ENCODE measurements at places on chromosomes 1 and 21.

- DNase-seq: no peak
These were observed 66.6 kb downstream of the HMGB4 start for GRCh38 chr1:33930346-33931110.

DNA sequence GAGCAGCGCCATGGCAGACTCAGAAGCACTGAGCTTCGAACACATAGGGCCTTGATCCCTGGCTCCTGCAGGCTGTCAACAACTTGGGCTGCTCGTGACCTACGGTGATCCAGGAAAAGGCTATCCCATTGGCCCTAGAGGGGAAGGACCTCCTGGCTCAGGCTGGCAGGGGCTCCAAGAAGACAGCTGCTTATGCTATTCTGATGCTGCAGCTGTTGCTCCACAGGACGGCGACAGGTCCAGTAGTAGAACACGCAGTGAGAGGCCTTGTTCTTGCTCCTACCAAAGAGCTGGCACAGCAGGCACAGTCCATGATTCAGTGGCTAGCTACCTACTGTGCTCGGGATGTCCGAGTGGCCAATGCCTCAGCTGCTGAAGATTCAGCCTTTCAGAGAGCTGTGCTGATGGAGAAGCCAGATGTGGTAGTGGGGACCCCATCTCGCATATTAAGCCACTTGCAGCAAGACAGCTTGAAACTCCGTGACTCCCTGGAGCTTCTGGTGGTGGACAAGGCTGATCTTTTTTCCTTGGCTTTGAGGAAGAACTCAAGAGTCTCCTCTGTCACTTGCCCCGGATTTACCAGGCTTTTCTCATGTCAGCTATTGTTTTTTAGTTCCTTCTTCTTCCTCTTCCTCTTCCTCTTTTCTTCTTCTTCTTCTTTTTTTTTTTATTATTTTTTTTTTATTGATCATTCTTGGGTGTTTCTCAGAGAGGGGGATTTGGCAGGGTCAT is 18.9 kb downstream of the ITLN2 start:
- no peak for DNase-seq

- no peak for DNase-seq
These were observed 1.1 kb upstream of the THEM5 start for GRCh38 chr1:151854658-151855057.

DNA sequence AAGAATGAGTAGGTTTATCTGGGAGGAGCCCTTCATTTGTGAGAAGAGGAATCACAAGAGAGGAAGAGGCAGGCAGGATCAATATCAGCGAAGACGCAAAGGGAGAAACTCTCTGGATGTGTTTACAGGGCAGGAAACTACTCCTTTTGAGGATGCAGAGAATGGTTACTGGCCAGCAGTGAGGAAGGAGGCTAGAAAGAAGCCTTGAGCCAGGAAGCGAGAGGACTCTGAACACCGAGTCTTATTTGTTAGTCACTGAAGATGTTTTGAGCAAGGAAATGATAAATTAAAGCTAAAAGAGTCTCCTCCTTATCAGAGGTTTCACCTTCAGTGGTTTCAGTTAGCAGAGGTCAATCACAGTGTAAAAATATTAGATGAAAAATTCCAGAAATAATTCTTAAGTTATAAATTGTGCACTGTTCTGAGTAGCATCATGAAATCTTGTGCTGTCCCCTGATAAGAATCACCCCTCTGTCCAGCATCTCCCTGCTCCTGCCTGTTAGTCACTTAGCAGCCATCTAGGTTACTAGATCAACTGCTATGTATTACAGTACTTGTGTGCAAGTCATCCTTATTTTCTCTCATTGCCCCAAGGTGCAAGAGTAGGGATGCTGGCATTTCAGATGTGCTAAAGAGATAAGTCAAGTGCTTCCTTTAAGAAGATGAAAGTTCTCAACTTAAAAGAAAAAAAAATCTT is 43.5 kb downstream of the WLS start:
- no peak for DNase-seq

GRCh38 chr1:14778898-14779865 is 180.7 kb downstream of the KAZN start:
- peak; percentile 3 for DNase-seq

DNA sequence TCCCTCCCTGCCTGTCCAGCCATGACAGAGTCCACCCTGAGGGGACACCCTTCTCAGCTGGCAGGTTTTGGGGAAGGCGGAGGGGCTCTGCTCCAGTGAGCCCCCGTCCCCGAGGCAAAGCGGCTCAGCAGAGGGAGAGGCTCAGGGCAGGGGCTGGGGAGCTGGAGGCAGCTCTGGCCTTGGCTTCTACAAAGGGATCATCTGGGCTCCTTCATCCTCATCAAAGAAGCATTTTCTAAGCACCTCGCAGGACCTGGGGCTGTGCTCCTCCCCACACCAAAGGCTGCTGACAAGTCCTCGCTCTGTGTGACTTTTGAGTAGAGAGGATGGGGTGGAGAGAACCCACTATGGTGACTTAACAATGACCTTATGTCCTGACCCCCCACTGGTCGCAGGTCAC is 21.0 kb upstream of the CLSTN1 start:
- no peak for DNase-seq

DNA sequence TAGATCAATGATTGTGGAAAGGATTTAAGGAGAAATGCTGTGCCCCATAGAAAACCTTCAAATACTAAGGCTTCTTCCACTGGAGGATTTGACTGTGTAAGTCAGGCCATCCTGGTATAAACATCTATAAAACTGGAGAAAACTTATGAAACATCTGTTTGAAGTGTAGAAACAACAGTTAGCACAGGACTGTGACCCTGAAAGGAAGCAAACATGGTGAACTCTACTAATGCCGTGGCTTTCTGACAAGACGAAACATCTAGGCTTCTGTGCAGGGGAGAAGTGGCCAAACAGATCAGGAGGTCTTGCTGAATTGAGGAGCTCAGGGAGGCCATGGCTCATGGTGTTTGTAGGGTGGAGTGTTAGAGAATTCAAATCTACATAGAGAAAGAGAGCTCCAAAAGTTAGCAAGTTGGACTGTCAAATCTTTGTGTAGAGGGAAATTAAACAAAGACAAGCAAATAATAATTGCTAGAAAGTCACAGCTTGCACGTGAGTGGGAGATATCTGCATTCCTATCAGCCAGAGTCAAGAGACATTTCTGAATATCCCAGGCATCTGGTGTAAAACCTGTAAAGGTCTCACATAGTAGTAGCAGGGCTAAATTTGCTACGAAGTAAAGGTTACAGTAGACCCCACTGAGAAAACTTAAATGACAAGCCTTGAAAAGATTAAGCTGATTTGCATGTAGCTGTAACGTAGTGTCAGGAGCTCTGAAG is 566.8 kb upstream of the B3GALT2 start:
- no peak for DNase-seq

DNA sequence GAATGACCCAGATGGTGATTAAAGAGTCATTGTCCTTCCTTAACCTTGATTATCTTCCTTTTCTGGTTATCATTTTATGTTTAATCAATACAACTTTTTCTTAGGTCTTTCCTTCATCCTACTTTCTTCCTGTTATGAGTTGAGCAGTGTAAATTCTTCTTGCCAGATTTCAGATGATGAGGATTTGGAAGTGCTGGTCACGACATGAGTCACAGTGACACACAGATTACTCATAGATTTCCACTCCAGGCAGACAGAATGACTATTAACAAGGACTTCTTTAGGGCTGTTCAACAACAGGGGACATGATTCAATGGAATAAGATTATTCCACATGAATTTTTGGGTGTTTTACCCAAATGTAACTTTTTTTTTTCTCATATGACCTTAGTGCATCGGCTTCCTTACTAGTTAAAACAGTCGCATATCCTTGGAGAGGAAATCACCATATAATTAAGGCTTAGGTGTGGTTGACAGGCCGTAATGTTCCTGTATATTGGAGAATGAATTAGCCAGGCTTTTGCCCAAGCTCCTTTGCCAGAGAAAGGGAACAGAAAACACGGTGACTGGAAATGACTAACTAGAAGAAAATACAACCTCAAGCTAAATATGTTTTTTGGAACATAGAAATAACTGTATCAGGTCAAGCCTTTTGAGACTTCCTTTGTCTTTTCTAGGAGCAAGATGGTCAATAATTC is 44.2 kb downstream of the PRRX1 start:
- DNase-seq: no peak

DNA sequence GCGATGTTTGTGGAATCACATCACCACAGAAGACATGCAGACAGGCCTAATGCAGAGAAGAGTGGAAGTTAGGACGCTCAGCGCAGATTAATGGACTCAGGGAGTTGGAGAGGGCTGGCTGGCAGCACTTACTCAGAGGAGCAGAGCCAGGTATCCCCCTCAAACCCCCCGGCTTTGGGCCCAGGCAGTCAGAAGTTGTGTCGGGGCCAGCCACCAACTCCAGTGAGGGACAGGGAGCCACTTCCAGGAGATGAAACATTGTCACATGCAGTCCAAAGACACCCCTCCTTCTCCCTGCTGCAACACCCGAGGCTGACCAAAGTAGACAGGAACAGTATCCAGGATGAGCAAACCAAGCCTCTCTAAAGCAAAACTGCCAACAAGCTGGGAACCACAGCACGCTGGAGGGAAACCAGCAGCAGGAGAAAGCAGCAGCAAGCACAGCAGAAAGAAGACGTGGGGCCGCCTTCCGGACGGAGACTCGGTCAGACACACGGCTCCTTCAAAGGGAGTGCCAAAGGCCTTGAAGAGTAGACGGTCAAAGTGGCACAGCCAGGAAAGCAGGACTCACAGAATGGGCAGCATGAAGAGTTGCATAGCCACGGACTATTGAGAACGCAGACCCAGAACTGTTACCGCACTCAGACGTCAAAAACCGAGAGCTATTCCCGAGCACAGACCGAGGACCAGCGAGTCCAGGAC is 149.3 kb downstream of the PCBP3 start:
- no peak for DNase-seq

- DNase-seq: no peak
These were observed 11.4 kb downstream of the GLUL start for GRCh38 chr1:182380199-182380598.

- DNase-seq: no peak
These were observed 95.7 kb upstream of the C1orf105 start for GRCh38 chr1:172324761-172325160.

GRCh38 chr1:216890871-216891270 is 167.6 kb upstream of the ESRRG start:
- DNase-seq: no peak

DNA sequence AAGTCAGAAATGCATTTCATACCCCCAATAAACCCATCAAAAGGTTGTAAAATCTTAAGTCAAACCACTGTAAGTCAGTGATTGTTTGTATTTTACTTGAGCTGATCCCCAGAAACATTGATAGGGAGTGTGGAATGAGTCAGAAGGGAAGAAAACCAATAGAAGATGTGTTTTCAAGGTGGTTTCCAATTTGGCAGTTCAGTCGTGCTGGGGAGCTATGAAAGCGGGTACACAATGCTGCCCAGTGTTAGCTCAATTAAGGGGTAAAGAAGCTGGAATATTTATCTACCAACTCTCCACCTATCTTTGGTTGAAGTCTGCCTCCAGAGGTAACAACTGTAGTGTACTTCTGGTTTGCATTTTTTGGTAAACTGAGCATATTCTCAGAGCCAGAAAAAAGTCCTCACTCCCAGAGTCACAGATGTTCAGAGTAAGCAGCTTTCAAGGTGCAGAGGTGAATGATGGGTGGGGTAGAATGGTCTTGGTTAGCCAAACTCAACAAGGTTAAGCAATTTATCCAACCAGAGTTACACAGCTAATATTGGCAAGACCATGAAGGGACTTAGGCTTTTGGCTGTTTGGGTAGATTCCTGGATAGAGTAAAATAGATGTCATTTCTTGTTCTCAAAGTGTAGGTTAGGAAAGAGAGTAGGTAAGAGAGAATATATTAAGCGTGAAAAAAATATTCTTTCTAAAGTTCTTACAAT is 202.9 kb upstream of the ADGRL2 start:
- DNase-seq: no peak

GRCh38 chr21:18147678-18148077 is 97.0 kb upstream of the CHODL start:
- no peak for DNase-seq

DNA sequence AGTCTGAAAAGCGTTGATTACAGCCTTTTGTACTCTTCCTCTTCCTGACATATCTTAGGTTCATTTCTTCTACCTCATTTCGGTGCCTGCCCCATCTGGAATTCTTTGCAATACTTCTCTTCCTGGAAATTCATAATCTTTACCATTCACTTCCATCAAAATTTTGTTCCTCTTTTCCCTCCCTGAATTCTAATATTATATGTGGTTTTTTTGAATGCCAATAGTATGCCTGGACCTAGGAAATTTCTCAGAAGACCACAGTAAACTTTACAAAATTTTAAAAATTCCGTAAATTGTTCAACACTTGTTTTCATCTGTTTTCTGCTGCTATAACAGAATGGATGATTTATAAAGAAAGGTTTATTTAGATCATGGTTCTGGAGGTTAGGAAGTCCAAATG is 76.8 kb downstream of the MAP3K7CL start:
- no peak for DNase-seq

GRCh38 chr21:30044447-30045064 is 104.8 kb upstream of the GRIK1 start:
- no peak for DNase-seq

- DNase-seq: no peak
These were observed 458.2 kb upstream of the RUNX1 start for GRCh38 chr21:35507181-35507759.

DNA sequence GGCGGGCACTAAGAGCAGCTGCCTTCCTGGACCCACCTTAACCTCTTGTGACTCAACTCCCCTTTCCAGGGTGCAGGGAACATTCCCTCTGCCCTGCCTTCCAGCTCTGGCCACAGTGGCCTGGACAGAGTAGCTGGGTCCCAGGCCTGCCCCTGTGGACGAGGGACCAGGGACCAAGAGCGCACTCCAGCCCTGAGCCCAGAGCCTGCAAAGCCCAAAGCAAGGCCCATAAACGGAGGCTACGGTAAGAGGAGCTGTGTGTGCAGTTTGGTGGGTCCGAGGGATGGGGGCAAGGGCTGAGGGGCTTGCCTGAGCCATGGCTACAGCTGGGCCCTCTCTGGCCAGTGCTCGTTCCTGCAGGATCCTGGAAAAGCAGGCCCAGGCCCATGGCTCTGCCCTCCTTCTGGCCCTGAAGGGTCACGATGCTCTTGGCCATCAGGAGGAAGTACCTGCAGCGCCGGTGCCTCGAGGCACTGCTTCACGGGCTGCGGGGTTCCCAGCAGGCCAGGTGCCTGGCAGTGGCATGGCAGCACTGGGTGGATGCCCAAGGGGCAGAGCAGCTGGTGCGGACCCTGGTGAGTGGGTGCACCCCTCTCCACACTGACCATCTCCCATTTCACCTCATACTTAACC is 17.8 kb downstream of the MTHFR start:
- DNase-seq: no peak

DNA sequence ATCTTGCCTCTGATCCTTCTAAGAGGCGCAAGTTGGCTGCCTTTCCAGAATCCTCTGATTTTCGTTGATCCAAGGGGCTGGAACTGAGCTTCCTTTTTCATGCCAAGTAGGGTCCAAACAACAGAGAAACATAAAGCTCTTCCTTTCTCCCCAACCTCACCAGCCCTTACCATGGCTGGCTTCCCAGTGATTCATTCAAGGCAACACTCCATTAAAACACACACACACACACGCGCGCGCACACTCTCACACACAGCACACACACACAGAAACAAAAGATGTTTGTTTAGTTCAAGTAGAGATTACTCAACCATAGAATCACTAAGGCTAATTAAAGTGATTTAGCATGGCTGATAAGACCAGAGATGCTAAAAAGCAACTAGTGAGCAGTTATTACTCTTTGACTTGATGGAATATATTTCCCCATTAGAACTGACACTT is 13.0 kb upstream of the GUCA2A start:
- no peak for DNase-seq

All from CD8-positive, alpha-beta memory T cell (primary cell).